ENCODE measurements at places on chromosomes 2 and 18. TPM values are rescaled to one million over a fixed set of nuclear protein-coding genes. Genes with fewer than 3 reads are reported as not detected.

Gene DSG3
- total RNA-seq = 383 TPM

Gene ESPNL
- under 0.01 TPM for total RNA-seq

Gene GAL3ST2
- not detected for total RNA-seq

Gene AP1S3
- 32.0 TPM for total RNA-seq

Gene CHRNG
- total RNA-seq = not detected

Gene EGR4
- total RNA-seq = not detected

Gene NEU2
- total RNA-seq = not detected

Gene IL1F10
- total RNA-seq = not detected

Gene DSEL
- total RNA-seq = 6.0 TPM

Gene TMEM169
- total RNA-seq = 0.27 TPM

Gene PSMA8
- not detected for total RNA-seq

Gene C2orf80
- not detected for total RNA-seq

Gene TBC1D8
- 9.0 TPM for total RNA-seq

Gene THSD7B
- under 0.01 TPM for total RNA-seq

Gene IL1R1
- total RNA-seq = 8.7 TPM

Gene CABYR
- 10.9 TPM for total RNA-seq

Gene CLEC4F
- total RNA-seq = not detected

Gene CHST10
- total RNA-seq = 6.7 TPM

Gene RIT2
- not detected for total RNA-seq

Gene C1QL2
- total RNA-seq = not detected
